ENCODE measurements at places on chromosomes 1 and 21.

DNA sequence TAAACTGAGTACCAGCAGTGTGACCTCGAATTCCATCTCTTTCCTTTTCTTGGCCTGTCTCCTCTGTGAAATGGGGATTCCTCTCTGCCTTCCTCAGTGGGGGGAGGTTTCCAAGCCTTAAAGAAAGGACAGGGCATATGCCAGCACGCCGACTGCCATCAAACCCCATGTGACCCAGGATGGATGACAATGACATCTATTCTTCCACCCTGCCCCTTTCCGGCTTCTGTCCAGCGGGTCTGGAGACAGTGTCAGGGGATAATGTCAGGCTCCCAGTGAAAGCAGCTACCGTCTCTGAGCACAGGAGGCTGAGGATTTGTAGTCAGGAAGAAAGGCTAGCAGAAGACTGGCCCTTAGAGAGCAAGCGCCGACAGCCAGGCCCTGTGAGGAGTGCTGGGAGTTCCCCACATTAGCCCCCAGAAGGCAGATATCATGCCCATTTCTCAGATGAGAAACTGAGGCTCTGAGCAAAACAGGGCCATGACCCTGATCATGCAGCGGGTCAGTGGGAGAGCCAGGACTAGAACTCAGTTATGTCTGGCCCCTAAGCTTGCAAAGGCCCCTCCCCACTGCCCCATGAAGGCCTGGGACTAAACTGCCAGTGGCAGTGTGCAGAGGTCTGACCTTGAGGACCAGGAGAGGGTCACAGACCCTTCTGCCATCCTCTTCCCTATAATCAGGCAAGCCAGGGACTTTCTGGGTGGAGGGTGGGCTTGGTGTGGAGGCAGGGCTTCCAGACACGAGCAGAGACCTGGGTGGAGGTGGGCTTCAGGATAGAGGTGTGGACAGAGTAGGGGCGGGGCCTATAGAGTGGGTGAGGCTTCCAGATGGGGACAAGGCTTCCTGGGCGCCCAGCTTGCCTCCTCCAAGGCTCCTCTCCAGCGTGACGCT lies 30.1 kb downstream of the CDCA8 start:
- no peak for DNase-seq

- DNase-seq, result no peak
Observed at GRCh38 chr1:115222616-115223402, 115.2 kb downstream of the NGF start.

DNA sequence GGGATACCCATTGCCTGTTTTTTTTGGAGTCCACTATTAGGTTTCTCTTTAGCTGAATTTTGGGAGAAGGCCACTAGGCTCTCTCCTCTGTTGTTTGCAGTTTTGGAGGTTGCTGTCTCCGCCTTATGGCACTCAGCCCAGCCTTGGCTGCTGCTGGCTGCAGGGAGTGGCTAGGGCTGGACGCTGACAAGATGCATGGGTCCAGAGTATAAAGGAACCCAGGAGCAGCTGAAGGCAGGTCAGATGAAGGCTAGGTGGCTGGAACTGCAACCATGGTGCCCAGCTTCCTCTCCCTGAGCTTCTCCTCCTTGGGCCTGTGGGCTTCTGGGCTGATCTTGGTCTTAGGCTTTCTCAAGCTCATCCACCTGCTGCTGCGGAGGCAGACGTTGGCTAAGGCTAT lies at the start of gene CYP4B1:
CYP4B1 (plus strand) TSS at position 237 of the 400 bp plus-strand sequence; CDS start at position 273, 36 bp downstream.
- no peak for DNase-seq

DNA sequence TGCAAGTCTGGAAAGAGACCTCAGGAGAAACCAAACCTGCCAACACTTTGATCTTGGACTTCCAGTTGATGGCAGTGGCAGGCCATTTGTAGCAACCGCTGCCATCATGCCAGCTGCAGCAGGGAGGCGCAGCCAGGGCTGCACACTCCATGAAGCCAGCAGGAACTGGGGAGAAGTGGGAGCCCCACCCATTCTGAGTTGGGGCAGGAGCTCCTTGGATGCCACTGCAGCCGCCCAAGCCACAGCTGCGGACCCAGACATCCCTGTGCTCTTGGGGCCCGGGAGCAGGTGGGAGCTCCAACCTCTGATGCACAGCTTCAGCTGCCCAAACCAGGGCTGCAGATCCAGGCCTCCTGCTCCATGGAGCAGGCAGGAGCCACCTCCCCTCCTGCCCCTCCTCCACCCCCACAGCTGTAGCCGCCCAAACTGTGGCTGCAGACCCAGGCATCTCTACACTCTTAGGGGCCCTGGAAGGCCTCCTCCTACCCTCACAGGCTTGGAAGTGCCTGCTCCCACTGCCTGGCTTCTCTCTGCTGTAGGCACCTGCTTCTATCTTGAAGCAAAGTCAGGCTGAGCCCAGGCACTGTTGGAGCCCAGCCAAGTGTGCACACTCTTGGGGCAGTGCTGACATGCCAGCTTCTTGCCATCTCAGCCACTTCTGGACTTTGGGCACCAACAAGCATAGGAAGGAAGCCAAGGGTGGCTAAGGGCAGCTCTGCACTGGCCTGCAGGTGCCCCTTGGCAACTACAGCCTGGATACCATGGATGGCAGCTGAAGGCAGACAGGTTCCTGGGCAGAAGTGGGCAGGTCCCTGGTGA lies 20.0 kb upstream of the DISP1 start:
- DNase-seq, result no peak
